ENCODE measurements at places on chromosomes 7 and 10.

GRCh38 chr10:112389271-112389822 lies 15.4 kb downstream of the ACSL5 start:
- DNase-seq = no peak

DNA sequence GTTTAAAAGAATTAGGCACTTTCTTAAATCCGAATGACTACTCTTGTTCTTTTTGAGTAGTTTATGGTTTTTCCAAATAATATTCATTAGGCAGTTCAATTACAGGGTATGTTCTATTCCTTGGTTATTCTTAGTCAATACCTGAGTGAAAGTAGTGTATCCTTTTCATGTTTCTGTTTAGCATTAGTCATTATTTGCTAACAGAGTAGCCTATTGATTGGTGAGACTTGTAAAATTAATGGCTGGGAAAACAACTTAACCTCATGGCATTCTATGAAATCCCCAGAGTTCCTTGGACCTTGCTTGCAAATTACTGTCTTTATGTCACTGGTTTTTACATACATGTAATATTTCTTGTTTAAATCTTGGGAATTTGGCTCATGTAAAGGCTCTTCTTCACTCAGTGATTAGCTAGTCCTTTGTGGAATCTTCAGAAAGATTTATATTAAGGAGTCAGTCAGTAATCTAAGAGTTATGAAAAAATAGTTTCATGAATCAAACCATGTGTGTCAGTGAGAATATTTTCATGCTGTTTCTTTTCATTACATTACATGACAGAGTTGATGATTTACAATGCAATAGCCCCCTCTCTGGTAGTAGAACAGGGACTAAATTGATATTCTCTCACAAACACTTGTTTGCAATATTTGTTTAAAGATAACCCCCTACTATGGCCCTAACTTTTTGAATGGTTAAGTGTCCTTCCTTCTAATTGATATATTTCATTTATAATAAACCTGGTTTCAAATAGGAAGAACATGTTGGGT lies 81.5 kb upstream of the LRRTM3 start:
- no peak for DNase-seq

DNA sequence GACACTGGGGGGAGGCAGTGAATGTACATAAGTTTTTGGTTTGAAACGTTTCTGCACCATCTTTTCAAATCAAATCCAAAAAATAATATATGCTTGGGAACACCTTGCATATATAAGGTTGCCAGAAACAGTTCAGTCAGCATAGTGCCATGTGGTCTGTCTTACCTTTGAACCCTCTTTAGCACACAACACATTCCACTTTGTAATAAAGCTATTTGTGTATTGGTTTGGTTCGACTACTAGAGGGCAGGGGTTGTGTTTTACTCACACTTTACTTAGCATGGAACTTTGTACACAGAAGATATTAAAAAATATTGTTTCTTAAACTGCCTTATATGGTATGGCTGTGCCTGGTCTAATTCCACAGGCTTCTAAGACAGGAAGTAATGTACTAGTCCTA lies 43.2 kb downstream of the ALDH18A1 start:
- DNase-seq = no peak

- no peak for DNase-seq
These were observed 8.5 kb downstream of the CALML3 start for GRCh38 chr10:5533098-5533731.

GRCh38 chr10:47175181-47176123 lies 124.5 kb upstream of the GDF10 start:
- no peak for DNase-seq

DNA sequence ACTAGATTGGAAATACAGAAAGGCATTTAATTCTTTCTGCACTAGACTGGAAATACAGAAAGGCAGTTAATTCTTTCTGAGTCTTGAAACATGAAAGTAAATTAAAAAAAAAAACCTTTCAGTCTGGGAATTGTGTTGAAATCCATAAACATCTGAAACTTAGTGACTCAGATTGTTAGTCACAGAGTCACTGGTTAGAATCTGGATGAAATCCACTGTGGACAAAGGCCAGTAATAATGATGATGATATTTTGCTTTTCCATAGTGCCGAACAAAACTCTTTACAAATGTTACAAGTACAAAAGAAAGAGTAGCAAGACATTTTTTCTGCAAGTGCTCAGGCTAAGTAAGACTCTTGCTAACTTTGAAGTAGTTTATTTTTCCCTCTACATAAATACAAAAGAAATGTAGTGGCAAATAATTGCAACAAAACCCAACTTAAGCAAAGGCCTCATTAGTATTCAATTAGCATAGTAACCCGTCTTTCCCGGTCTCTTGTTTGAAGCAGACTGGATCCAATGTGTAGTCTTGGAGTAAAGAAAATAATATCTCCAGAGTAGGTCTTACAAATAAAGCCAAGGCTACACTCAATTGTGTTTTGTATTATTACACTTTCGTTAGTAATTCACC lies 5.8 kb upstream of the PRTFDC1 start:
- no peak for DNase-seq

- DNase-seq = no peak
These were observed 120.0 kb downstream of the PDE1C start for GRCh38 chr7:31950091-31950755.

DNA sequence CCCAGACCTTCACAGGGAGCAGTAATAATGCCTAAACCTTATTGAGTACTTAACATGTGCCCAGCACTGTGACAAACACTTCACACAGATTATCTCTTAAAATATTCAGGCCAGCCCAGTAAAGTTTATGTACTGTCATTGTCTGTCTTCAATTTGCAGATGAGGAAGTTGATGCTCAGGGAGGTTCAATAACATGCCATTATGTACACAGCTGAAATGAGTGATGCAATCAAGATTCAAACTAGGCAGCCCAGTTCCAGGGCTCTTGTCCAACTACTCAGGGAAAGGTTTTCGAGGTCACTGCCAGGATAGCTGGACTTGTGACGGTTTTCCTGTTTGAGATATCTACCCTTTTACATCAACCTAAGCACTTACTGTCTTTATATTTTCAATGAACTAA lies 56.1 kb downstream of the AUTS2 start:
- DNase-seq = no peak

GRCh38 chr10:77533887-77534278 lies 103.7 kb downstream of the KCNMA1 start:
- DNase-seq = no peak

GRCh38 chr10:32210306-32211045 lies 136.5 kb downstream of the EPC1 start:
- DNase-seq = no peak

DNA sequence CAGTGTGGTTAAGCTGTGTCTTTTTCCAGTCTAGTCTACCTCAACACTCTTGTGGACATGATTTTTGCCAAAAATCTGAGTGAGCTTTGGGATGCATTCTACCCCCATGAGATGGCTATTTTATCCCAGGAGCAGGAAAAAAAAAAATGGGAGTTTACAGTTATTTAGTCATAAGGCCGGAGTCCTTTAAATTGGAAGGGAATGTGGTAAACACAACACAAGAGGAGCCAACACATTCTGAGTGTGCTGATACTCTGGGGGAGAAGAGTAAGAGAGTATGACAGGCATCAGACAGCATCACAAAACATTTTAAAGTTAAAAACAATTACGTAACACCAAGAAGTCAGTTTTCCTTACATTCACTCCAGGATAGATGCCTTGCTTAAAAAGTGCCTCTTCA lies 46.1 kb downstream of the C1GALT1 start:
- DNase-seq = no peak

DNA sequence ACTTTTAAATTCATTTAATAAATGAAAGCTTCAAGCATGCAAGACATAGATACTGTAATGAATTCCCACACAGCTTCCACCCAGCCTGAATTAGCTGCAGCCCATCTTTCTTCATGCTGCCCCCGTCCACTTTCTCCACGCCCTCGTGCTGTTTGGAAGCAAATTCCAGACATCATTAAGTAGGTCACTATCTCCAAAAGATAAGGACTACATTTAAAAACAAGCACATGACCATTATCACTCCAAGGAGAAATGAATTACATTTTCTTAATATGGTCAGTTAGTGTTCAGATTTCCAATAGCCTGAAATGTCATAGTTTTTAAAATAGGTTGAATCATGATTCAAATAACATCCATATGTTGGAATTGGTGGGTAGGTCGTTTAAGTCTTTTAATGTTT lies 24.3 kb downstream of the LMTK2 start:
- DNase-seq = no peak

GRCh38 chr7:92988941-92989545 lies 128.7 kb downstream of the SAMD9 start:
- DNase-seq = no peak

DNA sequence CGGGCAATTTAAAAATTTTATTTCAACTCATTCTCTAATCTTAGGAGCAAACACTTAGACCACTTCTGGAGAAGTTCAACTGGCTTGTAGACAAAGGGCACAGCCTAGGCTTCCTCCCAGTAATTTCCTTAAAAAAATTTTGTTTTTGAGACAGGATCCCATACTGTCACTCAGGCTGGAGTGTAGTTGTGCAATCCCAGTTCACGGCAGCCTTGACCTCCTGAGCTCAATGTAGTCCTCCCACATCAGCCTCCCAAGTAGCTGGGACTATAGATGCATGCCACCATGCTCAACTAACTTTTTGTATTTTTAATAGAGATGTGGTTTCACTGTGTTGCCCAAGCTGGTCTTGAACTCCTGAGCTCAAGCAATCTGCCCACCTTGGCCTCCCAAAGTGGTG lies 38.4 kb downstream of the BAMBI start:
- DNase-seq = no peak

- no peak for DNase-seq
These were observed 15.6 kb downstream of the CUBN start for GRCh38 chr10:17113889-17114540.

Data from right renal pelvis (tissue), 4 donors.